ENCODE measurements at places on chromosomes 11 and 22.

GRCh38 chr11:35815556-35816315, 128.1 kb upstream of the LDLRAD3 start:
- no peak for DNase-seq
- no peaks in the 10 kb centered on the region for H3K4me1 ChIP-seq
- no peak overlapping the region for H3K27ac ChIP-seq
- no peaks in the 10 kb centered on the region for H3K36me3 ChIP-seq

DNA sequence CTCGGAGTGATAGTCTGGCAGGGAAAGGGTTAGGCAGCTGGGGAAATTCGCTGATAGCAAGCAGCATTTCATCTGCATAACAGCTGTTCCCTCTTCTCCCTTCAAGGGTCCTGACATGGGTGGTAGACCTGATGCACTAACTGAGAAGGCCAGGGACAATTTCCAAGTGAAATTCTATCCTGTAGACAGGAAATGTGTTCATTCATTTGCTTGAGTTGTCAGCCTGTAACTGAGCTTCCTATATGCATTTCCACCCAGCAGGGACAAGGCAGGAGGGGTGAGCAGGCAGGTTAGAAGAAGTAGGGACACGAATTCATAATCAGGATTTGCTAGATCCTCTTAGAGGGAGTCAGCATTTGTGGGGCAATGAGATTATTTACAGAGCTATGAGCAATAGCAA, 154.3 kb upstream of the NCAM1 start:
- no peak overlapping the region for H3K4me3 ChIP-seq
- no peak for DNase-seq
- no peaks in the 10 kb centered on the region for H3K27me3 ChIP-seq
- H3K4me1 ChIP-seq: no peaks in the 10 kb centered on the region
- H3K36me3 ChIP-seq: no peaks in the 10 kb centered on the region
- no peak overlapping the region for H3K27ac ChIP-seq

DNA sequence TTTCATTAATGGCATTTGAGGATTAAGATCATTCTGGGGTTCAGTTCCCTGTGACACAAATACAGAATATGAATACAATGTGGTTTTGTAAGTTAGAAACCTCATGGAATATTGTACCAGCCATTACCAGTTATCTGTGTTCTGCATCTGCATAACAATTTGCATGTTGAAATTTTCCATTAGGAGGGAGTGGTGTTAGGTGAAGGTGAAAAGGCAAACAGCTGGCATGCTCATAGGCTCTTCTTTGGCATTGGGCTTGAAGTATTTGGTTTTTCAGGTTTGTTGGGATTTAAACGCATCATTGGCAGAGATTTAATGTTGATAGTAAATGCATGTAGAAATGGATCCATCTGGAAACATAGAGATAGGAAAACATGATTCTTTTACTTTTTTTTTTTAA, 18.6 kb downstream of the RTN3 start:
- DNase-seq: no peak
- H3K27ac ChIP-seq: no peak overlapping the region
- no peak overlapping the region for H3K4me3 ChIP-seq
- H3K36me3 ChIP-seq: no peaks in the 10 kb centered on the region

GRCh38 chr11:73528483-73529203, 69.3 kb downstream of the FAM168A start:
- H3K27me3 ChIP-seq: no peaks in the 10 kb centered on the region
- no peak overlapping the region for H3K4me3 ChIP-seq
- DNase-seq: peak; percentile 27
- H3K36me3 ChIP-seq: no peaks in the 10 kb centered on the region
- peaks cover 5% of the 10 kb centered on the region for H3K4me1 ChIP-seq
- no peak overlapping the region for H3K27ac ChIP-seq

- H3K4me3 ChIP-seq: no peak overlapping the region
- no peaks in the 10 kb centered on the region for H3K4me1 ChIP-seq
Measured at GRCh38 chr11:122258446-122259194, 142.6 kb upstream of the BLID start.

GRCh38 chr11:102467080-102467708, 14.6 kb upstream of the TMEM123 start:
- H3K4me1 ChIP-seq: peaks cover 16% of the 10 kb centered on the region
- H3K27ac ChIP-seq: no peak overlapping the region
- no peak for DNase-seq
- H3K4me3 ChIP-seq: no peak overlapping the region
- no peaks in the 10 kb centered on the region for H3K27me3 ChIP-seq

DNA sequence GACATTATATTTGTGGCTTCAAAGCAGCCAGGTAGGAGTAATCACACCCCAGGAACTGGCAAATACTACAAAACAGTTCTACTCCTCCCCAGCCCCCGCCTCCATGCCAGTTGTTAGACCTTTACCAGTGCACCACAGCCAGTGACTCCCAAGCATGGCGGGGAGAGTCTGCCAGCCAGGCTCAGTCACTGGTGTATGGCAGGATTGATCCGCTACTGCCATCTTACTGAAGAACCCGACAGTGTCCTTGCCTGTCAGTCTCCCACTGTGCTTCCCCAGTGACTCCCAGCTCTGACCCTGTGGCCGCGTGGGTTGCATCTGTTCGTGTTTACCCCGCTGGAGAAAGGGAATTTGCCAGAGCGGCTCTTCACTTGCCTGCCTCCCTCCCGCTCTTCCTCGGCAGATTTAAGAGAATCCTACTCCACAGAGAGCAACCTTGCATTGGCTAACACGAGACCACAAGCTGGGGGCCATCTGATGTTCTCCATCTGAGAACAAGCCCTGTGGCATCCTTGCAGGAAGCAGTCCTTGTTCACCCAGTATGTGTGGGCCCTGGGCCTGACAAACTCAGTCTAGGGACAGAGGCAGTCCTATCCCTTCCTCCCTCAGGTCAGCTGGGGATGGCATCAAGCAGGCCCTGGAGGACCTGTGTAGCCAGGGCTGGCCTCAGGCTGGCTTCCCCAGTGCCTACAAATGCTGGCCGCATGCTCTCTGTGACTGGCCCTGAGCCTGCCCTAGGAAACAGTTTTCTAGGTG, 33.1 kb downstream of the GNAZ start:
- no peaks in the 10 kb centered on the region for H3K36me3 ChIP-seq
- no peak for DNase-seq
- no peak overlapping the region for H3K27ac ChIP-seq

DNA sequence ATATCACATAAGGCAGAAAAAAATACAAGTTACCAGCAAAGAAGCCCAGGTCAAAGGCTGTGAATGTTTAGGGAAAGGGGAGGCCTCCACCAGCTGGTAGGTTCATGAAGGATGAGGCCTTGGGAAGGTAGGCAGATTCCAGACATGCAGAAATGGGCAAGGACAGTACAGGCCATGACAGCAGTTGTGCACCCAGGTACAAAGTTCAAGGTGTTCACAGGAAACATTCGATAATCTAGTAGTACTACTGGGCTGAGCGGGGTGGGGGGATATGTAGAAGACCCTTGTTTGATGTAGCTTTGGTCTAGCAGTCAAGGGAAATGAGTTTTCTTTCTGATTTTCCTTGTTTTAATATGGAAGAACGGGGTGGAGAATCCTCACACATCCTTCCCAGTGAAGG, 152.8 kb upstream of the RASSF10 start:
- no peak for DNase-seq
- no peaks in the 10 kb centered on the region for H3K4me1 ChIP-seq
- H3K27me3 ChIP-seq: no peaks in the 10 kb centered on the region
- H3K4me3 ChIP-seq: no peak overlapping the region

GRCh38 chr11:73876424-73877310, at the start of the genes COA4 and PAAF1:
TSS of gene COA4 (minus strand) at chr11:73876846. CDS start at chr11:73873378, 3,468 bp downstream.
TSS of gene PAAF1 (plus strand) at chr11:73876999. CDS start at chr11:73877022, 23 bp downstream.
- H3K27ac ChIP-seq: peak within 1 kb of the TSS; percentile 60
- H3K27me3 ChIP-seq: no peaks in the 10 kb centered on the region
- peak; percentile 98 for DNase-seq

DNA sequence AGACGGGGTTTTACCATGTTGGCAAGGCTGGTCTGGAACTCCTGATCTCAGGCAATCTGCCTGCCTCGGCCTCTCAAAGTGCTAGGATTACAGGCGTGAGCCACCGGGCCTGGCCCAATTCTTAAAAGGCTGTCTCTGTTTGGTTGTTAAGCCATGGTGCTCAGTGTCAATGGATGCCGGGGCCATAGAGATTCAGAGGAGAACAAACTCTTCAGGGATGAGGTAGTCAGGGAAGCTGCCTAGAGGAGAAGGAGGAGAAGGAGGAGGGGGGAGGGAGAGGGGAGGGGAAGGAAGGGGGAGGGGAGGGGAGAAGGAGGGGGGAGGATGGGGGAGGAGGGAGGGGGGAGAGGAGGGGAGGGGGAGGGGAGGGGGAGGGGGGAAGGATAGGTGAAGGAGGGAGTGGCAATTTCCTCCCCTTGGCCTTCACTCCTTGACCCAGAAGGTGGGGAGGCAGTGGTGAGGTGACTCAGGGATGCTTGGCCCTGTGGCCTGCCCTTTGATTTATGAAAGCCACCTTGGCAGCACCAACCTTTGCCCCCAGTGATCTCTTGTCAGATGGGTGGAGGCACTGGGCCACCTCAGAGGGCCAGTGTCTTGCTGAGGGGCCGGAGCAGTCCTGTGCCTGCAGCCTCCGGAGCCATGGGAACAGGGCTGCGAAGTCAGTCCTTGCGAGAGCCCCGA, at the start of gene C11orf86:
Gene C11orf86 (plus strand): TSS at position 581 of the 681 bp plus-strand sequence. CDS start 59 bp downstream, at position 640.
- no peak within 1 kb of the TSS for H3K27ac ChIP-seq
- no peak for DNase-seq
- no peak within 1 kb of the TSS for H3K4me3 ChIP-seq

DNA sequence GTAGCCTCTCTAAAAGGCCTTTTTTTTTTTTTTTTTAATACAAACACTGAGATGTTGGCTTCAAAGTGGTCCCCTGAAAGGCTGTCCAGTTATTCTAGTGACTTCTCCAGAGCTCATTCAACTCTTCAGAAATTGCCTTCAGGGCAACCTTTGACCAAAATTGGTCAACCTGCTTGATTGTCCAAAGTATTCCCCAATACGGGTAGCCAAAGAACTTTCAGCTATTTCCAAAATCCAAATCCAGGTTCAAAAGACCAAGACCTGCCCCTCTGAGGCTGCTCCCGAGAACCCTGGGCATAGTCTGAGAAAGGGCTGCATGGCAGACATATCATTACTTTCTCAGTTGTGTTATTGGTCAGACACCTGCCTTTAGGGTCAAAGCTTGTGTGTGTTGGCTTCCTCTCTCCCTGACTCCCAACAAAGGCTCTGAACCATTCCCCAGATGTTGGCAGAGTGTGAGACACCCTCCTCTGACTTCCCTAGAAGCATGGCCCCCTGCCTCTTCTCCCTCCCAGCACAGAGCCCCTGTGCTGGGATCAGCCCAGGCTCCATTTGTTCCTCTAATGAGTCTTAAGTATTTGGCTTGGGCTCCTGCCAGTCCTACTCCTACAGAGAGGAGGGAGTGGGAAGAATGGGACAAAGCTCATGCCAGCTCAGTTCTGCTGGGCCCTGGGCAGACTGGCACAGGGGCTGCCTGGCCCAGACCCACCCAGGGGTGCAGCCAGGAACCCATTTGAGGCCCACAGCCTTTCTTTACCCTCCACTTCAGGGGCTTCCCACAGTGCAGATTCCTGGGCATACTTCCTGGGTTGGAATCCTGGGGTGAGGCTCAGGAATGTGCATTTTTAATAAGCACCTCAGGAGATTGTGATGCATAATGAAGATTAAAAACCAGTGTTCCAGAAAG, 30.3 kb downstream of the TNKS1BP1 start:
- DNase-seq: peak; percentile 74
- H3K4me1 ChIP-seq: peaks cover 10% of the 10 kb centered on the region
- no peaks in the 10 kb centered on the region for H3K27me3 ChIP-seq
- no peak overlapping the region for H3K4me3 ChIP-seq
- peaks cover 13% of the 10 kb centered on the region for H3K36me3 ChIP-seq

DNA sequence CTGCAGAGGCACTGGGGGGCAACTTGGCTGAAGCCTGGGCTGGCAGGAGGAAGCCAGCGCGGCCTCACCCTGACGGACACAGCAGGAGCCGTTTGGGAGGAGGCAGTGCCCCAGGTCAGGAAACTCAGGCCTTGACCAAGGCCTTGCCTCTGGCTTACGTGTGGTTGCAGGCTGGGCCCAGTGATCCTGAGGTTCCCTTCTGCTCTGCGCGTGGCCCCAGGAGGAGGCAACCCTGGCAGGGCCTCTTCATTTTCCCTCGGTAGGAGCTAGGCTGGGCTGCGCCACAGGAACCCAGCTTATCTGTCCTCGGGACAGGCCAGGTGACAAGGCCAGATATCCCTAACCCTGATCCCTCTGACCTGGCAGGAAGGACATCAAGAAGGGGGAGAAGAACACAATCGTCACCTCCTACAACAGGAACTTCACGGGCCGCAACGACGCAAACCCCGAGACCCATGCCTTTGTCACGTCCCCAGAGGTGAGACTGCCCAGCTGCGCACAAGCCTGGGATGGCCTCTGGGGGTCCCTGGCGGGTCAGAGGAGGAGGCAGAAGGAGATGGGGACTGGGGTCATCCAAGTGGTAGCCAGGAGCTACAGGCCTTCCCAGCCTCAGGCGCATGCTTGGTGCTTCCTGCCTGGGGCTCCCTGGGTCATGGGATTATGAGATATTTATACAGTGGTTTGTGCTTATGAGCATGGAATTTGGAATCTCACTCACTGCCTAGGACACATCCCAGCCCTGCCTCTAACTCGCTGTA, 20.6 kb downstream of the POLR3H start:
- no peaks in the 10 kb centered on the region for H3K4me1 ChIP-seq
- H3K27ac ChIP-seq: no peak overlapping the region
- peaks cover 37% of the 10 kb centered on the region for H3K36me3 ChIP-seq
- H3K27me3 ChIP-seq: no peaks in the 10 kb centered on the region
- no peak for DNase-seq

DNA sequence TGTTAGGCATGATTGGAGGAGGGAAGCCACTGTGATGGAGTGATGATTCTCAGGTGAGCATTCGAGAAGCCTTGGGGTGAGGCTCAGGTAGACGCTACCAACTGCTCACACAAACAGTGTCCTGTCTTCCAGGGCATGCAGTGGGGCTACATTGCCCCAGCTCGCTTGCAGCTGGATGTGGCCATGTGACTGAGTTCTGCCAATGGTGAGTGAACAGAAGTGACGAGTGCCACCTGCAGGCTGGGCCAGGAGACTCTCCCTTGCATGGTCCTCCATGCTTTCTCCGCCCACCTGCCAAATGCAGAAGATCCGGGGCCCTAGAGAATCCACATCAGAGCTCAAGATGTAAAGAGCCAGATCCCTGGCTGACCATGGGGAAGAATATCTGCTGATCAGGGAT, 195.9 kb downstream of the BCR start:
- H3K4me1 ChIP-seq: no peaks in the 10 kb centered on the region
- H3K27ac ChIP-seq: no peak overlapping the region
- H3K4me3 ChIP-seq: no peak overlapping the region
- DNase-seq: peak; percentile 20
- H3K36me3 ChIP-seq: no peaks in the 10 kb centered on the region

DNA sequence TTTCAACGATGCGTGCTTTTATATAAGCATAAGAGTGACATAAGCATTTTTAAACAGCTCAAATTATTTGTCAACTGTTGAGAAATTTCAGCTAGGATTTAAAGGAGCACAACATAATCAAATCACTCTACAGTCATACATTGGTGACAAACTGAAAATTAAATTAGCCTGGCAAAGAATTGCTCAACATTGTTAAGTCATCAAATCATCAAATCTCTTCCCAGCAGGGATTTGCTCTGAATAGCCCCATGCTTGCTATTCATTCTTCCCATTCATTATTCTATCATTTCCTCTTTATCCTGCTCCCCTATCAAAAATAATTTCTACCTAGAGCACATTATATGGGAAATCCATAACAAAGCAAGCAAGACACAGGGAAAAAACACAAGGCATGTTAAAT, 198.7 kb upstream of the LUZP2 start:
- no peaks in the 10 kb centered on the region for H3K27me3 ChIP-seq
- DNase-seq: no peak
- H3K4me3 ChIP-seq: no peak overlapping the region
- no peaks in the 10 kb centered on the region for H3K4me1 ChIP-seq
- H3K36me3 ChIP-seq: no peaks in the 10 kb centered on the region
- no peak overlapping the region for H3K27ac ChIP-seq

GRCh38 chr11:77959434-77959833, 35.0 kb downstream of the INTS4 start:
- H3K36me3 ChIP-seq: no peaks in the 10 kb centered on the region
- no peak overlapping the region for H3K4me3 ChIP-seq
- H3K4me1 ChIP-seq: no peaks in the 10 kb centered on the region
- no peaks in the 10 kb centered on the region for H3K27me3 ChIP-seq
- no peak overlapping the region for H3K27ac ChIP-seq
- peak; percentile 49 for DNase-seq
